Natural killer cell (primary cell): ENCODE measurements at places on chromosomes 2 and 18. TPM values are rescaled to one million over a fixed set of nuclear protein-coding genes. Genes with fewer than 3 reads are reported as not detected.

DNA sequence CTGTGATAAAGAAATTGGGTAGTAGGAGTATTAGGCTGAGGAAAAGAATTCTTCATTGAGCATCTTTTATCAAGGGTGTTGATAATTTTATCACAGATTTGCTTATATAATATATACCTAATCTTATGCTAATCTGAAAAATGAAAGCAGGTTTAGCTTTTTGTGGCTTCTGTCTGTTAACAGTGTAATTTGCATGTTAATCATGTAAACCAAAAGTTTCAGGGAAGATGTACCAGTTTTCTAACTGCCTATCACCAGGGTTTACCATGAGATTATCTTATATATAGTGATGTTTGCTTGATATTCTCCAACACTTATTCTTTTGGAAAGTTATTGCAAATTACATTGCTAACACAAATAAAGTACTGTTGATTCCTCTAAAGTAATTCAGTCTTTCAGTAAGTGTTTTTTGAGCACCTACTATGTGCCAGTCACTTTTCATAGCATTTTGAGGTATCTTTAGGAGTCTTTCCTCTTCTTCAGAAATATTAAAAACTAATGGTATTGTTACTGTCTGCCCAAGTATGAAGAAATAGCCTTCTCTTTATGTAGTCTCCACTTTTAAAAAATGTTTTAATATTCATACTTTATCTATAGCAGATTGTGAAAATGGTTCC lies 41.6 kb downstream of the GCC2 start:
- no peak for DNase-seq

The CTAGE1 gene
- not detected for total RNA-seq

DNA sequence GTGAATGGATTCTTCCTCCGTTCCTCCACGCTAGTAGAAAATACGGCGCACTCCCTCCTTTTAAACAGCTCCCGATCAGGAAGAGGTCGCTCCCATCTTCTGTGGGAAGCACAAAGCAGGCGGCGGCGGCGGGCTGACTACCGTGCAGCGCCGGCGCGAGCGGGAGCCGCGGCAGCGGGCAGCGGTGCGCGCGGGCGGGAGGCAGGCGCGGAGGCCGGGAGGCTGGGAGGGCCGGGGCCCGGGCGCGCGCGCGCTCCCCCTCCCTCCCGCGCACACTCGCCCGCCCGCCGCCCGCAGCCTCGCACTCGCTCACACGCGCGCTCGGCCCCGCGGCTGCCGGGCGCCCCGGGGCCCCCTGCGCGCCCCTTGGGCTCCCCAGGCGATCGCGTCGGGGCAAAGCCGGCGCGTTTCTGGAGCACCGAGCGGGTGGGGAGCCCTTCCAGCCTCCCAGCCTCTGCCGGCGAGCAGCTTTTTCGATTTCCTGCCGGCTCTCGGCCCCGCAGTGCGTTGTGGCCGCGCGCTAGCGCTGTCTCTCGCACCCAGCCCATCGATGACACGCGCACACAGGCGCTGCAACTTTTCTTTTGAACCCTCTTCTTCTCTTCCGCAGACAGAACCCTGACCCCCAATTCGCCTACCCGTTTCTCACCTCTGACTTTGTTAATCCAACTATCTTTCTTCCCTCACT lies at the start of gene SLC8A1:
SLC8A1 (minus strand) TSS at position 173 of the 688 bp plus-strand sequence.
- no peak for DNase-seq

DNA sequence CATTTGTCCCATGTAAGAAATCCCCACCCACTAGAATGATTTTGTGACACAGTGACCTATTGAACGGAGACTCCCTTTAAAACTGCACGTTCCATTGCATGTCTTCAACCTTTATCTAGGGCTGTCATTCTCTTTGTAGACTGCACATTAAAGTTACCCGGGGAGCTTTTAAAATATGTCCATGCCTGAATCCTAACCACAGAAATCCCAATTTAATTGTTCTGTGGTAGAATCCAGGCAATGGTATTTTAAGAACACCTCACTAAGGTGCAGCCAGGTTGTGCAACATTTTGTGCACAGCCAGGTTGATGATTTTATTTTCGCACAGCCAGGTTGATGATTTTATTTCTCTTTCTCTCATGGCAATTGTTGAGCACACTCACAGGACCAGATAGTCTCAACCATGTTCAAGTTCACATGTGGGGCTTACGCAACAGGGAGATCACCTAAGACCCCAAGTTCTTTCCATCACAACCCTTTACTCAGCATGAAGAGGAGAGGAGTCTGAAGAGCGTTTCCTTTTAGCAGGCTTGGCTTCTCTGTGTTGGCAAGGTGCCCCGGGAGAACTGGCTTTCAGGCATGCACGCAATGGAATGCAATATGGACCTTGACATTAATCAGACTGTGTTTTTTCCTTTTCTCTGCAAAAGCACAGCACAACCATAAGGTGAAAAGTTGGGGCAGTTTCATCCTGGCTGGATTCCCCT lies 467.3 kb upstream of the ETAA1 start:
- no peak for DNase-seq

The ZAP70 gene
- 954 TPM for total RNA-seq

- no peak for DNase-seq
These were observed 131.1 kb downstream of the CDH2 start for GRCh38 chr18:28045880-28046279.

DNA sequence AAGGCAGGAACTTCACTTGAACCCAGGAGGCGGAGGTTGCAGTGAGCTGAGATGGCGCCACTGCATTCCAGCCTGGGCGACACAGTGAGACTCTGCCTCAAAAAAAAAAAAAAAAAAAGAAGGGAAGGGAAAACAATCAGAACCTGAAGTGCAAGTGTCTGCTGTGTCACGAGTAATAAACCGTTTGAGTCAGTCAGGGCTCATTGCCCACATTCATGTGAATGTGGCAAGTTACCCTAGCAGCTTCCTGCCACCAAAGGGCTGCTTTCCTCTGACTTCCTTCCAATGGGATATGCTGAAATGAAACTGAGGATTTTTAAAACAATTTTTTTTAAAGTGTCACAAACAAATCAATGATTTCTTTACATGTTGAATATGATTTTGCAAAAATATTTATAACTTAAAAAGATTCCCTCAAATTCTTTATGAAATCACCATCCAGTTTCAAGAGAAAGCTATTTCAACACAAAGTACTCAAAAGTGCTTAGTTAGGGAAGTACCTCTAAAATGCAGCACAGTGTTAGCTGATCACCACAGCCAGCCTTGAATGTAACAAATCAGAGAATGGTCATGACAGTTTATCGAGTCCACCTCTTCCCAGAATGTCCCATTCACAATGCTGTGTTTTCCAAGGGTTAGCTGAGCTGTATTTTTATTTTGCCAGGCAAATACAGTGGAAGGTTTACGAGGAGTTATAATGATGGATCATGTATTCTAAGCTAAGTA lies 36.4 kb downstream of the WDSUB1 start:
- no peak for DNase-seq

DNA sequence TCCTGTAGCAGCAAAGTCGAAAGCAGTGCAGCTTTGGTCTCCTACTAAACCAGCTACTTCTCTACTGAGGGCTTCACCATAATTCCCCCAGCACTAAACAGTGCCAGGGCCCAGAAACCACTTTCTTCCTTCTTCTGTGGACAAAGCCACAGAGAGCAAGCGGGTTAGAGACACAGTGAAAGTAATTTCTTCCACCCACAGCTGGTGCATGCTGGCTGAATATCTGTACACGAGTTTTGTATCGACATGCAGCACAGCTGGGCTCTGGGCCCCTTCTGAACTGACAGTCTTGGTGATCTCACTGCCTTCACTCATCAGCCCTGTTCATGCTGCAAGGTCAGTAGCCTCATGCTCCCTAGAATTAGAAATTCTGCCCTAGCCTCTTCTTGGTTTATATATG lies 74.0 kb upstream of the SULT1C3 start:
- DNase-seq: no peak

DNA sequence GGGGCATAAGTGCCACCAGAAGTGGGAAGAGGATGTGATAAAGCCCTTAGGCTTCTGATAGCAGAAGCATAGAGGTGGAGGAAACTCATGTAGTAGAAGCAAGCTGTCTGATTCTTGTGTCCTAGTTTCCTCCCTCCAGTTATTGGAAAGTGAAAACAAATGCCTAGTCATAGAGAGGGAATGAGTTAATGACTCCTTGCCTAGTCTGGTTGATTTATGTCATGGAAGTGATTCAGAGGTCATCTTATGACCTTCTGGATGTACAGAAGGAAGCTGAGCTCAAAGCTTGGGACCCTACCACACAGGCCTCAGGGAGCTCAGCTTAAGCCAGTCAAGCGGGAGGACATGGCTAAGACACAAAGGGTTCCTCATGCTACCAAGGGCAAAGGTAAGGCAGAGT lies 232.2 kb downstream of the THSD7B start:
- DNase-seq: no peak

GRCh38 chr18:44859751-44860439 lies 179.2 kb downstream of the SETBP1 start:
- no peak for DNase-seq

DNA sequence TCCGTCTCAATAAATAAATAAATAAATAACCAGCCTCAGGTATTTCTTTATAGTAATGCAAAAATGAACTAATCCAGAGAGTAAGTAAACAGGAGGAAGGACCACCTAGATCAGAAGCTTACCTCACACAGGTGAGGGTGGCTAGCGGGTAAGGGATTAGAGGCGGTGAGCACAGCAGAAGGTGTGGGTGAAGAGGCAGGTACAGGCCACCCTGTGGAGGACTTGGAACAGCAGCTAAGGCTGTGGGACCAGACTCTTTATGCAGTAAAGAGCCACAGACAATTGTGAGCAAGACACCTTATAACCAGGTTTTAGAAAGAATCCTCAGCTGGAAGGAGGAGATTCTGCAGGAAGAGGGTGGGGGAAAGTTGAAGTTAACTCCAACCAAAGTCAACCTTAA lies 34.2 kb upstream of the TTR start:
- DNase-seq: no peak

DNA sequence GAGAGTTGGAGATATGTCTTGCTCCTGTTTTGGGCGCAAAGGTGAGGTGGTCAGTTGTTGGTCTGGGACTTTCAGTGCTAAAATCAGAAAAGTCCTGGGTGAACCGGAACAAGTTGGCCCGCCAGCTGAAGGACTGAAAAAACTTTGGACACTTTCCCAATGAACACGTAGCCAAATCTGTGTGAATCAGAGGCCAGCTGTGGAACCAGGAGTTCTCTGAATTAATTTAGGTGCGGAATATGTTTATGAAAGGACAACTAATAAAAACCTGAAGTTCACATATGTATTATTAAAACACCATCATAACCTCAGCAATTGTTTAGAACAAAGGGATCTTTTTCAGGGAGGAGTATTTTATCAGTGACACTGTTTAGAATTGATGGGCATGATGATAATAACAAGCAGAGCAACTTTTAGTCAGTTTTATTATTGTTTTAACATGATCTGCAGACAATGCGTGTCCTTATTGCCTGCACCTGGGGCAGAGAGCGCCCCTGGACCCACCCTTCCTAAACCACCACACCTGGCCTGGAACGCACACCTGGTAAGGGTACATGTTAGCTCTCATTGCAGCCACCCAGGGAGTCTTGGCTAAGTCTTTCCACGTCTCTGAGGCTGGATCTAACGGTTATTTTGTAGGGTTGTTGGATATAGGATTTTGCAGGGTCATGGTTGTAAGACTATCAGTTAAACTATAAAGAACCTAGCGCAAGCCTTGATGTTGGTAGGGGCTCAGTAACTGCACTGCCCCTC lies 9.9 kb upstream of the ODC1 start:
- DNase-seq: no peak

GRCh38 chr2:175431101-175431946 lies 249.8 kb upstream of the ATP5MC3 start:
- DNase-seq: no peak

The ZNF407 gene
- total RNA-seq: 36.7 TPM

DNA sequence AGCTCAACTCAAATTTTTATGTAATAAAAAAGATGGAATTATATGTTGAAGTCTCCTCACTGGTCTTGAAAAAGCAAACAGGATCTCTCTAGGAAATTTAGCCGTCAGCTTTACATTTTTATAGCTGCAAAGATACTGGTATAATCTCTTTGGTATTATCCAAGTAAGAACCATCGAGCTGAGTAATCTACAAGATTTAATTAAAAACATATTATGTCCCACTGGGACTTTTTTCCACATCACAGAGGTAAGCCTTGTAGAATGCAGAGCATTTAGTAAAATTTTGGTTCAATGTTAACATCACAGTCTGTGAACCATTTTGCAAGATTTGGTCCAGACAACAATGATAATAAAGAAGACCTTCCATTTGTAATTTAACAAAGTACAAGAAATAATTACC lies 162.6 kb upstream of the SLC39A10 start:
- DNase-seq: no peak
